Bladder microvascular endothelial cell (primary cell): ENCODE measurements at places on chromosomes 5 and 9. TPM values are rescaled to one million over a fixed set of nuclear protein-coding genes. Genes with fewer than 3 reads are reported as not detected.

The NSMF gene
- 11.0 and 20.5 TPM in 2 replicates for total RNA-seq

The IL9 gene
- not detected in 2 replicates for total RNA-seq

The BDP1 gene
- 12.1 and 36.1 TPM in 2 replicates for total RNA-seq

The ECM2 gene
- total RNA-seq: not detected in 2 replicates

The SPATA31D4 gene
- not detected in 2 replicates for total RNA-seq

The DPH7 gene
- total RNA-seq: 17.2 and 28.9 TPM in 2 replicates

The PITX1 gene
- not detected in 2 replicates for total RNA-seq

The PALM2AKAP2 gene
- total RNA-seq: 0.06 and 0.16 TPM in 2 replicates

The KCTD16 gene
- under 0.01 and 0.06 TPM in 2 replicates for total RNA-seq

The SLC46A2 gene
- total RNA-seq: not detected in 2 replicates

The ADAMTS13 gene
- 0.49 and 3.0 TPM in 2 replicates for total RNA-seq

The CDHR2 gene
- total RNA-seq: under 0.01 TPM in 1 of 2 replicates, not detected in the other

The FBP2 gene
- total RNA-seq: not detected in 2 replicates

The TPM2 gene
- total RNA-seq: 17.1 and 24.1 TPM in 2 replicates

The CCNB1 gene
- 64.4 and 126 TPM in 2 replicates for total RNA-seq

The SLC1A1 gene
- total RNA-seq: 4.7 and 5.1 TPM in 2 replicates

The CAMK4 gene
- 0.32 and 2.3 TPM in 2 replicates for total RNA-seq

The GNG10 gene
- 33.3 and 50.2 TPM in 2 replicates for total RNA-seq

The CDX1 gene
- not detected in 2 replicates for total RNA-seq

The RUSC2 gene
- 12.6 and 27.9 TPM in 2 replicates for total RNA-seq

The PCDHGA11 gene
- 4.0 and 14.5 TPM in 2 replicates for total RNA-seq

The FAT2 gene
- under 0.01 TPM in 1 of 2 replicates, not detected in the other for total RNA-seq

The GMCL2 gene
- not detected in 2 replicates for total RNA-seq

The RNF183 gene
- not detected in 2 replicates for total RNA-seq

The PCDHAC1 gene
- 0.06 TPM in 1 of 2 replicates, not detected in the other for total RNA-seq

The CCDC192 gene
- not detected in 2 replicates for total RNA-seq

The LIX1 gene
- total RNA-seq: not detected in 2 replicates

The CDH9 gene
- not detected in 2 replicates for total RNA-seq

The C5orf46 gene
- total RNA-seq: not detected in 2 replicates

The C9orf153 gene
- total RNA-seq: 0.94 TPM in 1 of 2 replicates, not detected in the other

The KCNV2 gene
- total RNA-seq: not detected in 2 replicates

The SPOCK1 gene
- 1.6 and 20.9 TPM in 2 replicates for total RNA-seq

The PCDHGA9 gene
- total RNA-seq: 0.97 and 4.5 TPM in 2 replicates

The CDH6 gene
- total RNA-seq: 0.16 and 0.19 TPM in 2 replicates

The SEMA4D gene
- 2.1 and 8.4 TPM in 2 replicates for total RNA-seq

The CTNND2 gene
- total RNA-seq: not detected in 2 replicates

The CNTFR gene
- not detected in 2 replicates for total RNA-seq

The BICD2 gene
- total RNA-seq: 36.4 and 83.5 TPM in 2 replicates

The SPATA31E1 gene
- total RNA-seq: not detected in 2 replicates

The KIF12 gene
- 0.06 TPM in 1 of 2 replicates, not detected in the other for total RNA-seq

The STK32A gene
- 0.31 TPM in 1 of 2 replicates, not detected in the other for total RNA-seq

The KLHL9 gene
- total RNA-seq: 22.5 and 41.5 TPM in 2 replicates

The BTNL8 gene
- total RNA-seq: not detected in 2 replicates

The SLC34A1 gene
- total RNA-seq: not detected in 2 replicates

The NR2F1-AS1 gene
- 3.7 and 35.6 TPM in 2 replicates for total RNA-seq

The CTXN3 gene
- total RNA-seq: not detected in 2 replicates

The PLPP7 gene
- total RNA-seq: 1.8 TPM in 2 replicates

The SLC34A3 gene
- total RNA-seq: not detected in 2 replicates

The HMCN2 gene
- 0.19 and 0.32 TPM in 2 replicates for total RNA-seq

The DND1 gene
- total RNA-seq: 0.38 and 0.49 TPM in 2 replicates

The TAS2R1 gene
- not detected in 2 replicates for total RNA-seq

The MYMK gene
- total RNA-seq: not detected in 2 replicates

The AFAP1L1 gene
- 137 and 216 TPM in 2 replicates for total RNA-seq

The FRMD3 gene
- 2.2 and 3.2 TPM in 2 replicates for total RNA-seq

The LAMC3 gene
- under 0.01 and 0.50 TPM in 2 replicates for total RNA-seq
